ENCODE measurements at places on chromosomes 2 and 18. TPM values are rescaled to one million over a fixed set of nuclear protein-coding genes. Genes with fewer than 3 reads are reported as not detected.

The NDC80 gene
- 43.4 TPM for polyA plus RNA-seq

The WDR35 gene
- 43.1 TPM for polyA plus RNA-seq

The CXCR4 gene
- 45.7 TPM for polyA plus RNA-seq

The COBLL1 gene
- polyA plus RNA-seq = 142 TPM

The TDRD15 gene
- polyA plus RNA-seq = not detected

The HOXD9 gene
- polyA plus RNA-seq = 84.0 TPM

The PXDN gene
- polyA plus RNA-seq = 154 TPM

The SF3B6 gene
- polyA plus RNA-seq = 145 TPM

The STEAP3 gene
- 1.3 TPM for polyA plus RNA-seq

The KIAA1328 gene
- 15.0 TPM for polyA plus RNA-seq

The HDHD2 gene
- 66.9 TPM for polyA plus RNA-seq

The LCT gene
- 0.03 TPM for polyA plus RNA-seq

The SMAD7 gene
- polyA plus RNA-seq = 60.6 TPM

The SLC5A7 gene
- 1.3 TPM for polyA plus RNA-seq

The TET3 gene
- 26.2 TPM for polyA plus RNA-seq

The FKBP7 gene
- polyA plus RNA-seq = 58.0 TPM

The ANKRD53 gene
- 0.90 TPM for polyA plus RNA-seq

The GNAL gene
- polyA plus RNA-seq = 4.9 TPM

The PROC gene
- polyA plus RNA-seq = 3.6 TPM

The PID1 gene
- 5.4 TPM for polyA plus RNA-seq

The TMEM17 gene
- polyA plus RNA-seq = 6.8 TPM

The MFSD2B gene
- polyA plus RNA-seq = 2.4 TPM

The OXER1 gene
- 12.0 TPM for polyA plus RNA-seq

The RAD51AP2 gene
- polyA plus RNA-seq = 0.38 TPM

The TUBA3E gene
- 0.18 TPM for polyA plus RNA-seq

The MC4R gene
- polyA plus RNA-seq = 0.35 TPM

The ANAPC1 gene
- 41.9 TPM for polyA plus RNA-seq

The DUSP19 gene
- 5.2 TPM for polyA plus RNA-seq

The GLS gene
- polyA plus RNA-seq = 370 TPM

The NT5C1B gene
- polyA plus RNA-seq = 1.5 TPM

The IL36RN gene
- 0.07 TPM for polyA plus RNA-seq

The B3GNT2 gene
- 31.3 TPM for polyA plus RNA-seq

The COMMD1 gene
- 77.0 TPM for polyA plus RNA-seq

The CRYGD gene
- polyA plus RNA-seq = not detected

The GATA6 gene
- 7.3 TPM for polyA plus RNA-seq

The DSG1 gene
- 0.05 TPM for polyA plus RNA-seq

The SP140 gene
- 1.3 TPM for polyA plus RNA-seq

The CNNM4 gene
- 14.3 TPM for polyA plus RNA-seq

The MSH2 gene
- polyA plus RNA-seq = 95.8 TPM

The IKZF2 gene
- 9.4 TPM for polyA plus RNA-seq

The LIMS4 gene
- 2.1 TPM for polyA plus RNA-seq

The SPDYA gene
- 3.9 TPM for polyA plus RNA-seq

The CRYGC gene
- polyA plus RNA-seq = not detected

The GAREM1 gene
- 39.6 TPM for polyA plus RNA-seq

The ST8SIA5 gene
- 1.0 TPM for polyA plus RNA-seq

The CDCA7 gene
- polyA plus RNA-seq = 46.8 TPM

The FEV gene
- polyA plus RNA-seq = not detected

The CCDC74B gene
- 14.4 TPM for polyA plus RNA-seq

The IL1R2 gene
- 0.47 TPM for polyA plus RNA-seq

The DSC3 gene
- polyA plus RNA-seq = 2.5 TPM

The REG1A gene
- polyA plus RNA-seq = not detected

The DSG2 gene
- polyA plus RNA-seq = 55.9 TPM

The HDLBP gene
- polyA plus RNA-seq = 375 TPM

The ABCB11 gene
- polyA plus RNA-seq = 0.10 TPM

The SRD5A2 gene
- 0.13 TPM for polyA plus RNA-seq

The FABP1 gene
- polyA plus RNA-seq = 21.2 TPM

The OR6B2 gene
- not detected for polyA plus RNA-seq

The TRABD2A gene
- polyA plus RNA-seq = 0.96 TPM

The L3MBTL4 gene
- 6.4 TPM for polyA plus RNA-seq

Data from left kidney (tissue), 8 donors.